Hematopoietic multipotent progenitor cell treated with erythropoietin and hydrocortisone succinate and interleukin-3 and kit ligand, for 17 days (in vitro differentiated cells): ENCODE measurements at places on chromosomes 11 and 22.
A peak's percentile ranks its signal among the peaks of the same experiment; 100 is the strongest.

GRCh38 chr11:106765469-106766258 lies 252.6 kb downstream of the GUCY1A2 start:
- DNase-seq, result no peak

GRCh38 chr22:40463017-40463631 lies 92.7 kb downstream of the SGSM3 start:
- DNase-seq, result peak; percentile 17

GRCh38 chr11:27552341-27552740 lies 45.8 kb upstream of the LIN7C start:
- no peak for DNase-seq

DNA sequence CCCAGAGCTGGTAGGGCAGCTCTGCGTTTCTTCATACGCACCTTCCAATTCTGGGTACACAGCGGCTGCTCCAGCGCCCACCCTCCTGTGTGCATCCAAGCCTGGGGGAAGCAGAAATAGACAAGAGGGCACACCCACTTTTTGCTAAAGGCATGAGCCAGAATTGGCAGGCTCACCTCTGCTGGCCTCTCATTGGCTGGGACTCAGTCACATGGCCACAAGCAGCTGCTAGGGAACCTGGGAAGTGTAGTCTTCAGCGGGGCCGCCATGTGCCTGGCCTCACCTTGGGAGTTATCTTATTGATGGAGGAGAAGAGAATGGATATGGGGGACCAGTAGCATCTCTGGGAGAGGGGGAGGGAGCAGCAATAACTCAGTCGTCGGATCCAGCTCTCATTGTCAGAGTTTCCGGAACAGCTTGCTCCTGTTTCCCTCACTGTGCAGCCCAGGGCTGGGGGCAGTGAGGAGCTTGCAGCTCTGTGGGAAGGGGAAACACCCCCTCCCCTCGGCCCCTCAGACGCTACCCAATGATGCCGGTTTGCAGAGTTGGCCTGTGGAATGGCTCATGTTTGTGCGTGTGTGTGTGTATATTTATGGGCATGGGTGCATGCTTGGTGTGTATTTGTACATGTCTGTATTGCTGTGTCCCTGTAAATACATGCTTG lies 11.8 kb upstream of the MIEF1 start:
- DNase-seq, result peak; percentile 83

DNA sequence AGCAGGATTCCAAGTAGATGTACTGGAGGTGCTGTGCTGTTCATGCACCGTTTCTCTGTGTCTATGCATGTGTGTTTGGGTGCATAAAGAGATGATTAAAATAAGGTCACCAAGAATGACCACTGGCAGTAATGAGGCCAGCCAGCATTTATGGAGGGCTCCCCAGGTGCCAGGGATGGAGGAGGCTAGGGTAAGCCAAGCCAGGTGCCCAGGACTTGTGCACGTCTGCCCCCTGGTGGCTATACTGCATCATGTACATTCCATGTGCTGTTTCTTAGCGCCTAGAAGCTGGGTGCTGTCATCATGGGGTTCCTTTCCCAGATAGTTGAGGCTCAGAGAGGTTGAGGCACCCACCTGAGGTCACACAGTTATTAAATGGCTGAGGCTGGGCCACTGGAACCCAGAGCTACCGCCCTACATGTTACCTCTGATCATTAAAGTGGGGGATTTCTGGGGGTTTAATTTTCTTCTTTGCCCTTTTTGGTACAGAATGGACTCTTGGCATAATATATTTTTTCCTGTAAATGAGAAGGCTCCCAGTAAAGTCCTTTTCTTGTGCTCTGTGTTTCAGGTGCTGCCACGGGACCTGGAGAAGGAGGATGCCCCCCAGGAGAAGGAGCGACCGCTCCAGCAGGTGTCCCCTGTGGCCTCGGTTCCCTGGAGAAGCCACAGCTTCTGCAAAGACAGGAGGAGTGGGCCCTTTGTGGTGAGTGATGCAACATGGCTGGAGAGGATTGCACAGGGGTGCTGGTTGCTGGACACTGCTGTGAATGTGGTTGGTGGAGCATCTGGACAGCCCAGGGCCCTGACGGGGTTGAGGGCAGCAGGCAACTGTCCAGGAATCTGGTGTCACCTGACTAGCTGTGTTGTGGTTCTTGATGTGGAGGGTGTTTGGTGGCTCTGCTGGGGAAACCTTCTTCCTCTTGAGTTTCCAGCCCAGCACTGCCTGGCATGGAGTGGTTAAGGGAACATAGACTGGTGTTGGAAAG lies 96.4 kb downstream of the KIAA1671 start:
- peak; percentile 55 for DNase-seq

DNA sequence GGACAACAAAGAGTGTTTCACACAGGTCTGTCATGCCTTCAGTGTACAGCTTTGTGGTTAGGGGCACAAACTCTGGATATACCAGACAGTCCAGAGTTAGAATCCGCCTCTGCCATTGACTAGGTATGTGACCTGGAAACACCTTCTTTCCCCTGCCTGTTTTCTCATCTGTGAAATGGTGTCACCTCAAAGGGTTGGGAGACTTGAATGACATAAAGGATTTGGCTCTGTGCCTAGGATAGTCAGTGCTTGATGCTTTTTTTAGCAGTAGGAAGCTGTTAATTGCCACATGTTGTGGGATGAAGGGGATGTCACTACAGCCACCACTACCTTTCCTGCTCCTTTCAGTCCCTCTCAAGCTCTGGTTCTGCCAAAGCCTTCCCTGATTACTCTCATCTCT lies 17.4 kb upstream of the LRRC55 start:
- DNase-seq, result no peak

- DNase-seq, result no peak
Measured at GRCh38 chr11:83691451-83691950, 405.3 kb upstream of the CCDC90B start.

- no peak for DNase-seq
Measured at GRCh38 chr11:114472661-114473060, 33.4 kb downstream of the REXO2 start.

- no peak for DNase-seq
Measured at GRCh38 chr22:35894937-35895708, 133.5 kb downstream of the RBFOX2 start.

- DNase-seq, result no peak
Measured at GRCh38 chr11:45028911-45029682, 78.4 kb upstream of the TP53I11 start.

- DNase-seq, result no peak
Measured at GRCh38 chr11:84870486-84870885, 756.7 kb downstream of the DLG2 start.
